ENCODE measurements at places on chromosomes 5 and 9.

- DNase-seq = no peak
Measured at GRCh38 chr5:39164016-39164415, 55.3 kb downstream of the FYB1 start.

DNA sequence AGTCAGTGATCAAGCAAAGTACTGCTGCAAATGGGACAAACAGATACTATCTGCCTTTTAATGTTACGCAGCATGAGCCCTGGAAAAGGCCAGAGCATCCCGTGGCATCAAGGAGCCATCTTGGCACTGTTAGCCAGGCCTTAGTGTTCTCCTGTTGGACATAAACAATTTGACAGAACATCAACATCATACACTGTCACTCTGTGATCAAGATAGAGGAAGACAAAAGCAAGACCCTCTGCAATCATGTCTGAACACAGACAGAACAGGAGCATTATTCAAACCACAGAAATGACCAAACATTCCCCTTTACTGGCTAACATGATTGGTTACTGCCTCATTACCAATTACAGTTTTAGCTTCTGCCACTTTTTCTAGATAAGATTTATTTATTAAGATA lies 21.2 kb upstream of the ROPN1L start:
- DNase-seq = no peak

GRCh38 chr5:104628911-104629310 lies 1066.3 kb upstream of the NUDT12 start:
- peak; percentile 7 for DNase-seq

DNA sequence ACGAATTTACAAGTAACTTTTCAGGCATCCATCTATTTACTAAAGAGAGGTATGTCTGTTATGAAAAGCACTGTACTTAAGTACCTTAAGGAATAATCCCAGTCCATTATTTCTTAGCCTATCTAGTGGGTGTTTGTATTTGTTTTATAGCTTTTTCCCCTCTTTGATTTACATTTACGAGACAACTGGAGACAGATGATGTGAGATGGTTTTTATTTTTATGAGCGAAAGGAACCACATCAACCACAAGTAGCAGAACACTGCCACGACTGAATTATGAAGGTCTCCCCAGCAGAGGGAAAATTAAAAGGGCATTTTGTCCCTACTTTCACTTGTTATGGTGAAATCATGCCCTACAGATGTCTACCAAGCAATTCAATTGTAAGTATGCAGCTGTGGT lies 357.8 kb downstream of the NFIB start:
- DNase-seq = no peak

DNA sequence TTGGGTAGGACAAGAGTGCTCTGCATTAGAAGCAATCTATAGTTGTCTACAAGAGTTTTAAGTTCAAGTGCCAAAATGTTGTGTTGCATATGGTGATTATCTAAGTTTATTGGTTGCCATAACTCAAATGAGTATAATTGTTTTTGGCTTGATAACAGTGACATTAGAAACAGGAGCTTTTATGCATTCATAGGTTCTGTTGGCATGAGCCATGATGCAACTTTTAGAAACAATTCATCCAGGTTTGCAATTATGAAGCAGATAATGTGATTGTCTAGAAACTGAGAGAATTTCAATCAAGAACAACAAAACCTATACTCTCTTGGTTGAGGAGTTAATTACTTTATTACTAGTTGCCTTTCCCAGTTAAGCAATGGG lies 137.0 kb downstream of the PBX3 start:
- DNase-seq = no peak

Measured in bronchial epithelial cell (primary cell).